ENCODE measurements at places on chromosomes 11 and 22.
A peak's percentile ranks its signal among the peaks of the same experiment; 100 is the strongest.

DNA sequence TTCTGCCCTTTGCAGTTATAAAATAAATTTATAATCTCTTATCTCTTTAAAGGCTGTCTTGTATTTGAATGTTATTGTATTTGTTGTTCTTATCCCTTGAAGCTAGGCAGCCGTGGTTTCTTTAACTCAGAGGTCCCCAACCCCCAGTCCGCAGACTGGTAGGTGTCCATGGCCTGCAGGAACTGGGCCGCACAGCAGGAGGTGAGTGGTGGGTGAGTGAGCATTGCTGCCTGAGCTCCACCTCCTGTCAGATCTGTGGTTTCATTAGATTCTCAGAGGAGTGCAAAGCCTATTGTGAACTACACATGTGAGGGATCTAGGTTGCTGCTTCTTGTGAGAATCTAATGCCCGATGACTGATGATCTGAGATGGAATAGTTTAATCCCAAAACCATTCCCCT lies 380.0 kb upstream of the CCDC90B start:
- DNase-seq, result no peak

DNA sequence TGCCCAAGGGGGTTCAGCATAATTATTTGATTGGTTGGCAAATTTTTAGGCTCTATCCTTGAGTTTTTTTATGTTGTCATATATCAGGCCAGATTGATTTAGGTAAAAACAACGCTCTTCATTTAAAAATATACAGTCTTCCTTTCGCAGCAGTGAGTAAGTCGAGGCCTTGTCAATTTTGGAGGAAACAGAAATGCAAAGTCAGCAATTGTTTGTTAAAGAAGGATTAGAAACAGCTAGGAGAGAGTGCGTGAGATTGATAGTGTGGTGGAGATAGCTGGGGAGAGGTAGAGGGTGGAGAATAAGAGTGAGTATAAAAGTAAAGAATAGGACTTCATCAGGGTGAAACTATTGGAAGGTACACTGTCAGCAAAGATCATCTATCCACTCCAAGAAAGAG lies 830.8 kb downstream of the LUZP2 start:
- no peak for DNase-seq

GRCh38 chr11:10493041-10493663 lies 38.1 kb downstream of the AMPD3 start:
- DNase-seq, result no peak

- no peak for DNase-seq
These were observed 26.1 kb downstream of the TMEM184B start for GRCh38 chr22:38246692-38247091.

GRCh38 chr11:3155691-3156258 lies 9.3 kb downstream of the OSBPL5 start:
- no peak for DNase-seq

GRCh38 chr11:73157101-73158010 lies 15.2 kb upstream of the FCHSD2 start:
- peak; percentile 39 for DNase-seq

- no peak for DNase-seq
These were observed 113.6 kb downstream of the KCNQ1 start for GRCh38 chr11:2558397-2558796.

DNA sequence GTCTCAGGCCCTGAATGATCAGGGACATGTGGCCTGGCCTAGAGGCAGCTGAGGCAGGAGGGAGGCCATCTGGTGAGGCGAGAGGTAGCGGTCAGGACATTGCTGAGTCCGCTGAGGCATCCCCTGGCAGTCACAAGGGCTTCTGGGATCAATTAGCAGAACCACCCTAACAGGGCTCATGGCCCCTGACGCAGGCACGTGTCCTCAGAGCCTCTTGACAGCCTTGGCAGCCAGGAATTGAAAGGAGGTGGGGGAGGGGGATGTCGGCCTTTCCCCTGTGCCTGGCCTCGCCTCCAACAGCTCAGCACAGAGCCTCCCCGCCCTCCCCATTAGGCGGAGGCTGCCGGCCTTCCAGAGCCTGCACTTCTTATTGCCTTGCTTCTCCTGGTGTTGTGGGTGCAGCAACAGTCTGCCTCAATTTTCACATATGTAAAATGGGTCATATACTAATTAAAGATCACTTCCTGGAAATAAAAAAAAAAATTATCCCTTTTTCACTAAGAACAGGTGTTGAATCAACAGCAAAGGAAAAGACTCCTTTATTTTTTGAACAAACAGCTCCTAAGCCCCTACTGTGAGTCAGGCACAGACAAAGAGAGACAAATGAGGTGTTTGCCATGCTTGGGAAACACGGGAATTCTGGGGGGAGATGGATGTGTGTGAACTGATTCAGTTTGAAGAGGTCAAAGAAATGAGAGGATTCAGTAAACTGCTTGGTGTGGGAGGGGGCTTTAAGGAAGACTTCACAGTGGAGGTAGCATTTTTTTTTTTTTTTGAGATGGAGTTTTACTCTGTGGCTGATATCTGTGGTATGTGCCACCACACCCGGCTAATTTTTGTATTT lies 55.3 kb downstream of the NFAM1 start:
- DNase-seq, result no peak

DNA sequence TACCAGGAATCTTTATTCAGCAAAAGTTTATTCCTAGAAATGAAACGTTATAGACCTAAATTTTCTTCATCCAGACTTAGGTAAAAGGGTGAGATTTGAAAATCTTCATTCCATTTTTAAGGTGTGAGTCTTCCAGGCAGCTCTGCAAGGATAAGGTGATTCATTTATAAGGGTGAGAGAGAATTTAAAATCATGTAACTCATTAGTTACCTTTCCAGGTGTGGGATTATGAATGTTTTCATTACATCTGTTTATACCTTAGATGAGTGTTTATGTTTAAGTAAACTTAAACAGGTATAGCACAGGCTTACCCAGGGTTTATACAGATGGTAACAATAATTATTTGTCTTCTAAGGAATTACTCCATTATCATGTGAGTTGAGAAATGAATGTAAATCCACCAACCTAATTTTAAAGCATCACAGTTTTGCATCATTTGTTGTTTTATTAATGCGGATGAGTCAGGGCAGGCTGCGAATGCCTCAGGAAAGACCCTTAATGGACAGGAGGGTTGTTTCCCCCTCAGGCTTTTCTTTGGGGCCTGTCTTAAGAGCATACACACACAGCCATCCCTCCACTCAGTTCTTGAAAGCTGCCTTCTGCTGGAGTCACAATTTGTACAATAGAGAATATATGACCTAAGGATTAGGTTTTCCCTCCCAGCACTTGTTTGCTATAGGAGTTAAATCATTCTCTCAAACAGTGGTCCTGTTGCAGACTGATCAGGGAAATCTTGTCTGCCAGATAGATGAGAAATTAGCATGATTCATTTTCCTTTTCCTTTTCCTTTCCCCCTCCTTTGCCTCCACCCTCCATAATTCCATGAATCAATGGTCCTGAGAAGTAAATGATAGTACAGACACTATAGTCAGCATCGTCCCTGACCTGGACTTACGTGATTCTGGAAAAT lies 3.0 kb downstream of the PRSS23 start:
- DNase-seq, result no peak

DNA sequence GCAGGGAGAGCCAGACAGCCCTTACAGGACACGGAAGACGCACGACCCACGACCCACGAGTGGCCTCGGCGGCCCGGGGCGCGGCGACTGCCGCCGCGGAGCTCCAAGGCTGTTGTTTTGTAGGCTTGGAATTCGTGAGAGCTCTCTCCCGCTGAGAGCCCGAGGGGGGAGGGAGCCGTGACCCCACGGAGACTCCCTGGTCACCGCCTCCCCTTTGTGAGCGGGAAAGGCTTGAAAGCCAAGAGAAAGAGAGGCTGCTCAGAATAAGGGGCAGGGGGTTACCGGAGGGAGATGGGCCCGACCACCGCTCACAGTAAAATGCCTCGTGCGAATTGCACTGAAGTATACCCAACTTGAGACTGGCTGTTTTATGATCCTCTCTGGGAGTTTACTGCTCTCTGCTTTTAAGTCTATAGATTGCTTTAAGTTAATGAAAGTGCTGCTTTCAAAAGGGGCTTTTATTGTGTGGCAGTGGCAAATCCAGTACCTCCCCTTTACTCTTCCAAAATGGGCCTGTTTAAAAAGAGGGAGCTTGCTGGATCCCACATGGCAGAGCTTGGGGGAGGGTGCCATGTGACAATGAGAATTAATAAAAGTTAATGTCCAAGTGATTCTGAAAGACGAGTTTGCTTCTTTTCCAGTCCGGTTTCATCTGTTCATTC lies 2.9 kb downstream of the PKNOX2 start:
- DNase-seq, result no peak

GRCh38 chr11:84468235-84468634 lies 1158.9 kb downstream of the DLG2 start:
- DNase-seq, result peak; percentile 23

GRCh38 chr11:128964463-128964930 lies 21.8 kb upstream of the TP53AIP1 start:
- DNase-seq, result no peak

GRCh38 chr22:20574920-20575353 lies 67.5 kb downstream of the MED15 start:
- DNase-seq, result no peak

GRCh38 chr11:17314232-17314547 lies 37.4 kb upstream of the NCR3LG1 start:
- DNase-seq, result no peak

DNA sequence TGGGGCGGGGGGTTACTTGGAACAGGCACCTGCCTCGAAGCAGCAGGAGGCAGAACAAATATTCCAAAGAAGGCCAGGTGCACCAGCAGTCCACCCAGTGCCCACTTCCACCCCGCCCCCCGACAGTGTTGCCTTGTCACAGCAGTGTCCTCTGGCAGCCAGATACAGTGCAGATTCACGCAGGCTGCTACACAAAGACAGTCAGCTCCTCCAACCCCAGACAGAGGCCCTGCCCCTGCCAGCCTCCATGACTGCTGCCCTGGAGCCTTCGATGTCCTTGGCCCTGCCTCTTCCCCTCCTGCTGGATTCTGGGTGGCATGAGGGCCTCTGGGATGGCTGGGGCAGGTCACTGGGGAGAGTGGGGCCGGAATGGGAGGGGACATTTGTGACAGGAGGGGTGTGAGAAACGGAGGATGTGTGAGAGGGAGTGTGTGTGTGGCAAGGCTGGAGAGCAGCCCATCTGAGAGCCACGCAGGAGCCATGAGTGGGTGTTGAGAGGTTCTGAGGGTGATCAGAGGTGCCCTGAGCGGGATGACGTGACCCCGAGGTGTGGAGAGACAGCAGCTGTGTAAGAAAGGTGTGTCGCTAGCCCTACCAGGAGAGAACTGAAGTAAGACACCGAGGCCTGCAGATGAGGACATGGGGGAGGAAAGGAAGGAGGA lies 173.7 kb downstream of the CEP164 start:
- DNase-seq, result no peak

DNA sequence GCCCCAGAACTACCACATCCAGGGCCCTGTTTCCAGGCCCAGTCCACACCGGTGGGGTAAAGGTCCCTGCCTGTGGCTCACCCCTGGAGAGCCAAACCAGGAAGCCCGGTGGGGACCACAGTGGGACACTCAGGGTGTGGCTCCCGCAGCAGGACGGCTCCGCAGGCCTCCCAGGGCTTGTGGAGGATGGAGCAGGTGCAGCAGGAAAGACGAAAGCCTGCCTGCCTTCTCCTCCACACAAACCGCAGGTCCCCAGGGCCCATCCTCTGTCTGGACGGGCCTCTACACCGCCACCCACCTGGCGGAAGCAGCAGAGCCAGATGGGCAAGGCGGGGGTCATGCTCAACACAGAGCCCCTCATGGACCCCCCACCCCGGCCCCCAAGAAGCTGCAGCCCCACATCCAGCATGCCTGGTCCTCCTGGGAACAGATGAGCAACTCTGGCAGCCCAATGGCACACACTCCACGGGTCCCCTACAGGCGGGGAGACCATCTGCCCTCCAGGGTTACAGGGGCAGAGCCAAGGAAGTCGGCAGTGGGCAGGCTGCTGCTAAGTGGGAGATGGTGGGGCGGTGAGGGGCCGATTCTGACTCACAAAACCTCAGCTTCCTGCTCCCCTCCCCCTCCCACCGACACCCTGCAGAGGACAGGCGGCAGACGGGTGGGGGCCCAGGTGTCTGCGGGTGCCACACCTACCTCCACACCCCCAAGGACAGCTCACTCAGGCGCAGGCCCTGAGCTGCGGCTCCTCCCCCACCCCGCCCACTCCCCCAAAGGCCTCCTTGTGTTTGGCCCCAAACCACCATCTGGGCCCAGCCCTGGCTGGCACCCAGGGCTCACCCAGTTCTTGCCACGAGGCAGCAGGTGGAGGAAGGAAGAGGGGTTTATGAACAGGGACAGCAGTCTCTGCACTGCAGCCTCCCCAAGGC lies 5.2 kb downstream of the SBF1 start:
- DNase-seq, result peak; percentile 93

DNA sequence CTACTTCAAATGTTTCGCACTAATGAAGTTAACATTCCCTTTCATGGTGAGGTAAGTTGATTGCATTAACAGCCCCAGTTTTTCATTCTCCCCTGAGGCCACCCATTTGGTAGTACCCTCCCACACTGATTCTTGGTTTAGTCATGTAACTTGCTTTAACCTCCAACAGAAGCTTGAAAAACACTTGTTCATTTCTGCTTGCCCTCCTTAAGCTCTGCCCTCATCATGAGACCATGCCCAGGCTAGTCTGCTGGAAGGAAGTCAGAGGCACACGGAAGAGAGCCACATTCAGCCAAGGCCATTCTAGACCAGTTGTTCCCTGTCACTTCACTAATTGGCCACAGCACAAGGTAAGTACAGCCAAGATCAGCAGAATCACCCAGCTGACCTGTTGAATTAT lies 50.7 kb upstream of the CD44 start:
- DNase-seq, result no peak

DNA sequence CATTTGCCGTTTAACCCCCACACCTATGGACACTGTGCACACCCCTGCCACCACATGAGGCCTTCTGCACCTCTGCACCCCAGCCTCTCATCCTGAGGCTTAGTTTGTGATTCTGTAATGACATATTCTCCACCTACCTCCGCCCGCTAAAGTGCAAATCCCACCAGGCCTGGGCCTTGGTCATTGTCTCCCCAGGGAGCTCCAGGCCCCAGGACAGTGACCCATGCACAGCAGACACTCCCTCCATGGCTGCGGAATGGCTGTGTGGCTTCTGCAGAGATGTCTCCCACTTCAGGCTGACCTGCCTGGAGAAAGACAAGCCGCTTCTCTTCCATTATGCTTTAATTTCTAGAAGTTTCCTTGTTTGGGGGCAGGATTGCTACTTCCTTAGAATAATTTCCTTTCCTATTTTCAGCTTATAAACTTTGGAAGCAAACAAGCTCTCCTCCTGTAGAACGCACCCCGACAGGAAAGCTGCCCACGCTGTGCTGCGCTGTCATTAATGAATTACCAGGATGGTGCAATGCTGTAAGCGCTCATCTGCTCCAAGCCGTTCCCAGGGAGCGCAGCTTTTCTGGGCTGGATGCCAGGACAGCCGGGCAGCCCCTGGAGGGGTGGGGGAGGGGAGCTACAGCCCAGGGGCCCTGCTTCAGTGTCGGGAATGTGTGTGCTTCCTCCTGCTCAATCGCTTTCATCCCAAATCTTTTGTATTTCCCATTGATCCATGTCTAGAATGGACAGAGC lies 618.0 kb downstream of the BRD1 start:
- no peak for DNase-seq

DNA sequence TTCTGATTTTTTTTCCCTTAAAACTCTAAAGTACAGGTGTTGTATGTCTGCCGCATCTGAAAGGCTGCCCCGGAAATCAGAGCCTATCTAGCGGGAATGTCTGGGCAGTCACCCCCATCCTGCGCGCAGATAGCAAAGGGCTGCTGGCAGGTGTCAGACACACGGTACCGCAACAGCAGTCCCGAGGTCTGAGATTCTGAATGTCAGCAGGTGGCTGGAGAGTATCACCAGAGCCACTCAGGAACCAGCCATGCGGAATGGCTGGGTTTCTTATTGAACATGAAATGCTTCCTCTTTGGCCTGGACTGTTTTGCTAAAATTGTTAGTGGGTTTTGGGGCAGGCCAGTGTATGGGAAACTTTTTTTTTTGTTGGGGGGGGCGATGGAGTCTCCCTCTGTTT lies 53.3 kb downstream of the CERK start:
- DNase-seq, result no peak
